ENCODE measurements at places on chromosomes 11 and 22.

- no peak for DNase-seq
Measured at GRCh38 chr22:42343531-42344081, 73.2 kb upstream of the TCF20 start.

GRCh38 chr11:96095884-96096303 is 172.0 kb upstream of the MTMR2 start:
- DNase-seq = no peak

DNA sequence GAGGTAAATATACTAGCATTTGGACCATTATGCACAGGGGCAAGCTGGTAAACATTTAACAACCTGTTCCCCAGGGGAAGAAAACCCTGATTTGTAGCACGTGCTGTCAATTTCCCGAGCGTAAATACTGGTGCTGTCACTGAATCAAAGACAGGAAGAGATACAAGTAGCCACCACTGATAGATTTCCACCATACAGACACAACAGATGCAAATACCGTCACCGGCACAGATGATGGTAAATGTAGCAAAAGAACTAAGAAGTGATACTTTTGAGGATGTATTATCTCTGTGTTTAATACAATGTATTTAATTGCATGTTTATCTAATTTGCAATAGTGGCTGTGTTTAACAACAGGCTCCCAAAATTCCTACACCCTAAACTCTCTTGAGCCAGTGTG is 39.6 kb downstream of the SHISAL1 start:
- peak; percentile 54 for DNase-seq

DNA sequence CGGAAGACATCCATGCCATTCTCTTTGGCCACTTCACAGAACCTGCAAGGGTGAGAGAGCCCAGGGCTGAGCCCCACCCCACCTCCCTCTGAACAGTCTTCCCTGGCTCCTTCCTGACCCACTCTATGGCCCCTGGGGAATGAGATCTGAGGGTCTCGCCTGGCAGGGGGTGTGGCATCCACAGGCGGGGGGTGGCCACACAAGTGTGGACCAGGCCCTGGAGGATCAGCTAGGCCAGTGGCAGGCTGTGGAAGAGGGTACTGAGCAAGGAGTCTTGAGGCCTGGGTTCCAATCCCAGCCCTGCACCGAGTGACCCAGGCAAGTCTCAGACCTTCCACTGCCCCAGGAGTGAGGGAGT is 5.6 kb upstream of the LRFN4 start:
- no peak for DNase-seq
